ENCODE measurements at places on chromosomes 4 and X.

DNA sequence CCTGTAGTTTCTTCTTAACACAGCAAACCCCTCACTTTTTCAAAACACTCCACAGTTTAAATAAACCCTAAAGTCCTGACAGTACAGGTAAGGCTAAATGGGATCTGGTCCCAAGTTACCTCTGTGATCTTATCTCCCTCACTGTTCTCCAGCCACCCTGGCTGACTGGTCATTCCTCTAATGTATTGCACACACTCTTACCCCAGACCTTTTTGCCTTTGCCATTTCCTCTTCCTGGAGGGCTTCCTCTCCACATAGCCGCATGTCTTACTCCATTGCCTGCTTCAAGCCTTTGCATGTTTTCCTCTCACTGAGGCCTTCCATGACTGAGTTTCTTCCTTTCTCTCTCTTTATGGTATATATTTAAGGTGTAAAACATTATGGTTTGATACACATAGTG lies 19.5 kb upstream of the ANXA3 start:
- no peak for DNase-seq

- DNase-seq, result no peak
Observed at GRCh38 chrX:53695946-53696549, 9.5 kb upstream of the HUWE1 start.

GRCh38 chrX:135536877-135537276 lies 16.4 kb downstream of the INTS6L start:
- no peak for DNase-seq

- DNase-seq, result no peak
Observed at GRCh38 chr4:43348591-43348990, 456.1 kb downstream of the GRXCR1 start.

- no peak for DNase-seq
Observed at GRCh38 chr4:82715731-82716617, 82.6 kb downstream of the SCD5 start.

DNA sequence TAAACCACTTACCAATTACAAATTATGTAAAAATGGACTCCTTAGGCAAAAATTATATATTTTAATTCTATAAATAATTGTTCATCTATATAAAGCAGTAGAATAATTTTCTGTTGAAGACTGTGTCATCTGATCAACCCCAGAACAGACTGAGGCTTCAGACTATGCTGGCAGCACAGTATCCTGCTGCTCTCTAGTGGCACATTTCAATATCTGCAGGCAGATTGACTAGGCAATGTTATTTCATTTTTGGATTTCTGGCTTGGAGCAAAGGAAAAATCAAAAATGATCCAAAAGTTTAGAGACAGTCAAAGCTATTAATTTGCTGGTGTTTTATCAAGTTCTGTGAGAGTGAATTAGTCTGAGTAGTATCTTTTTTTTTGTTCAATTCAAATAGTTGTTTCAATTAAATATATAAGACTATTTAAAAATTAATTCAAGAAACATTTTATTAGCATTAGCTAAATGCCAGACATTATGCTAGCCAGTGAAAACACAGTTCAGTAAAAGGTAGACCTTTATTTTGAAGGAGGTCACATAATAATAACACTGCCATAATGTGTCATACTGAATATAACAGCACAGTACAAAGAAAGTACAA lies 21.3 kb upstream of the SULT1E1 start:
- no peak for DNase-seq

DNA sequence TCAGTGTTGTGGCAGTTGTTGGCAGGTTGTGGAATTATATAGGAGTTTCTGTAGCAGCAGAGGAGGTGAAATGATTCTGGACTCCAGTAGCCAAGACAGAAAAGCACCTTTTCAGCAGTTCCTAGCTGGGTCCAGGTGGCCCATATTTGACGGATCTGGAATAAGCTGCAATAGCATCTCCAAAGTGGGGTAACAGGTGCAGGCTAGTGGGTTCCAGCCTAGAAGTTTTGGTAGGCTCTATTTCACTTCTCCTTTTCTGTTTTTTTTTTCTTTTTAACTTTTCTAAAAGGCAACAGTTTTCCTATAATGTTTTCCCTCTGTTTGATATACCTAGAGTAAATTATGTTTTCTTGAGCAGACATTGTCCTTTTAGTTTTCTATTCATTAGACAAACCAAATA lies 392.5 kb downstream of the C4orf33 start:
- no peak for DNase-seq

GRCh38 chrX:153004780-153005179 lies 10.9 kb upstream of the PNMA5 start:
- DNase-seq, result no peak

DNA sequence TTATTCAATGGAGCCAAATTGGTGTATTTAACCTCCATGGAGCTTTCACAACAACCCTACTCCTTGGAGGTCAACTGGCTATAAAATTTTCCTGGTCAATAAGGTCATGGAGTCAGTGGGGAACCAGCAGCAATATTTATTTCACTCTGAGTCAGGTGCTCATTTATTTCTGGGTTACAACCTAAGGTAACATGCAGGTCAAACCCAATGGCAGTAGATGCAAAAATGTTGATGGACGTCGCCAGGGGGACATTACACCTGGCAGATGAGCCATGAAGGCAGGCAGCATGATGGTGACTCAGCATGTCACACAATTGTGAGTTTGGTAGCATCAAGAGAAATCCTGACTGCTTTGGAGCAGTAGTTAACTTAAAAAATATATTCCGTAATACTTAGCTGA lies 514.1 kb downstream of the IL15 start:
- no peak for DNase-seq

DNA sequence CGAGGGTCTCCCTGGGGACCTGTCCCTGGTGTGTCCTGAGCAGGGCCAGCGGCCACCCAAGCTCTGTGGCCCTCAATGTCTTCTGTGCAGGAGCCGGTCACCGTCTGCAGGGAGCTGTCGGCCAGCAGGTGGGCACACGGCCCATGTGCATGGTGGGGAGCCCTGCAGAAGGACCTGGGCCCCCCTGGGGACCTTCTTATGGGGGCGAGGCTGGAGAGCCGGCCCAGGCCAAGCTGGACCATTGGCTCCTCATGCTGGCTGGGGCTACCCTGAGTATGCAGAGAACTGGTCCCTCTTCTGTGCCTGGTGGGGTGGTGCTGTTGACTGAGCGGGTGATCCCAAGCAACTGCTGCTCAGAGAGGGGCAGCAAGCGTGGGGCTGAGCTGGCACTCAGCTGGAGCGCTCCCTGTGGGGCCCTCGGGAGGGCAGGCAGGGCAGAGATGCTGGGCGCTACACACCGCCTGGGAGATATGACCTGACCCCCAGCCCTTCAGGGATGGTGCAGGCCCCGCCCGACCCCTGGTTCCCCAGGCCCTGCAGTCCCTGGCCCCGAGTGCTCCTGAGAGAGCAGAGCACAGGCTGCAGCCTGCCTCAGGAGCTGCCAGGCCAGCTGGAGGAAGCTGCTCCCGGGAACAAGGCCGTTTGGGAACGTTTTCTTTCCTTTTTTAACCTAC lies 14.8 kb downstream of the NAT8L start:
- no peak for DNase-seq

- no peak for DNase-seq
Observed at GRCh38 chrX:151510203-151510602, 53.3 kb upstream of the PASD1 start.

DNA sequence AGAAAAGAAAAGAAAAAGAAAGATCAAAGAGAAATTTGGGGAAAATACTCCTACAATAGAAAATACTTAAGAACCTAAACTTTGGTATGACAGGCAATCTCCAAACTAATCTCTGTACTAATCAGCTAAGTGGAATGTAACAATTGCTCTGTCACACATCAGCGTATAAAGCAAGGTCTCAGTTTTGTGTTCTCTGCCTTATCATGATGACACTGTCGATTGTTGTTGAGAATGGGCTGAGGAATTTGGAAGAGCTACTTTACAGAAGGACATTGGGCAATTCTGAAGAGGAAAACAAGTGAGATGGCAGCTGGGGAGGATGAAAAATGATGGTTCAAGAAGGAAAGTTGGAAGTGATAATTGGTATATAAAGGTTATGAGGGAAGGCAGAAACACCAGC lies 486.0 kb upstream of the HTR2C start:
- no peak for DNase-seq

DNA sequence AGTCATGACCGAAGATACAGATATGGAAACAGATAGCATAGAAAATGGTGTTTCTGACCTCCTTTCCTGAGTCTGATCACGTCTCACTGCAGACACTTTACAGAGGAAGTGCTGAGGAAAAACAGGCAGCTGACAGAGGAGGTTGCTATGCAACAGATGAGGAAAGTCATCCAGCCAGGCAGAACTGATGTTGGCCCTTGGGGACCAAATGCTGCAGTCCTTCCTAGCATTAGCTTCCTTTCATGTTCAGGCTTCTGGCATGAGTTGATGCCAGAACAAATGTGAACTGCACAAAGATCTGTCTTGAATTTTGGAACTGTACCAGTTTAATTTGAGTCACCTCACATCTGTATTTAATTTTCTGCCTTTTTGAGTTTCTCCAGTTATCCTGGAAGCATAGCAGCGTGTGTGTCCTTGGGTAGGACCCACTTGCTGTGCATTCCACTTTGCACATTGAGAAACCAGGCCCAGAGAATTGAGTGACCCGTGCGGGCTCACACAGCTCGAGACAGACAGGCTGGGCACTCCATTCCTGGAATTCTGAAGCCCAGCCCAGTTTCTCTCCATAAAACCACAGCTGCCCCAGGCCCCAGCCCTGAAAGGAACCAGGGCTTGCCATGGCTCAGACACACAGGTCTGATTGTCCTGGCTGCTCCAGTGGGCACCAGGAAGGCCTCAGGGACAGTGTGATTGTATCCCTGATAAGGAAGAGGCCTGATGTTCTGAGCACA lies 1.4 kb upstream of the MAGED1 start:
- no peak for DNase-seq

DNA sequence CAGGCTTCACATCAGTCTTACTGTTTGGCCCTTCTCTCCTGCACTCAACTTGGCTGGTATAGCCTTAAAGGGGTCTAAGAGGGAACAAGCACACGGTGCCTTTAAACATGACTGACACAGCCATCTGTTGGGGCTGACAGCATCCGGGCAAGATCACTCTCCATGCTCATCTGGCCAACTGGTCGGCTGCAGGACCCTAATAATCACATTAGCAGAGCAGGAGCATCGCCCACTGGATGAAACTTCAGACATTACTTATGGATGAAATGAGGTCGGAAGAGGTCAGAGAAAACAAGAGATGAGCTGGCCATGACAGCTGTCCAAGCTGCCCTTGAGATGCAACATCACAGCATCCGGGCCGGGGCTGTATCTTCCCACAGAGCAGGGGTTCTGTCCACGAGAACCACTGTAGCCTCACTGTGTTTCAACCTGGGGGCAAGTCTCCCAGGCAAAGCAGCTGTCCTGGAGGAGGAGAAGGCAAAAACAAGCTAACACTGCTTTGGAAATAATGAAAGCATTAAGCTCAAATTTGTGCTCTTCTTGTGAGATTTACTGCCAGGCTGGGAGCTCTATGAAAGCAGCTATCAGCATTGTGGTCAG lies 94.4 kb upstream of the TTC29 start:
- DNase-seq, result no peak

DNA sequence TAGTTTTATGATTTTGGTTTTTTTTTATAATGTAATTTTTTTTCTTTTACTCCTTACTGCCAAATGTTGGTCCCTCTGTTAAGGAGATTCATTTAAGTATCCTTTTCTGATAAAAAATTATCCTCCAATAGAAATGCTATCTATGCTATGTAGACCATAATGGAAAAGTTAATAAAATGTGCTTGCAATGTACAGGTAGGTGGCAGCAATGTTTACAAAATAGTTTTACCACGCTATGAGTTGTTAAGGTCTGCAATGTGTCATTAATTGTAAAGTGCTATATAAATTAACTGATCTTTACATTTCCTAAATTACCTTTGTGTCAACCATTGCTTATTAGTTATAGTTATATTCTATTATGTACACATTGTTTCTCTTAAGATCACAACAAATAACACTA lies 3.8 kb upstream of the CENPC start:
- DNase-seq, result no peak

DNA sequence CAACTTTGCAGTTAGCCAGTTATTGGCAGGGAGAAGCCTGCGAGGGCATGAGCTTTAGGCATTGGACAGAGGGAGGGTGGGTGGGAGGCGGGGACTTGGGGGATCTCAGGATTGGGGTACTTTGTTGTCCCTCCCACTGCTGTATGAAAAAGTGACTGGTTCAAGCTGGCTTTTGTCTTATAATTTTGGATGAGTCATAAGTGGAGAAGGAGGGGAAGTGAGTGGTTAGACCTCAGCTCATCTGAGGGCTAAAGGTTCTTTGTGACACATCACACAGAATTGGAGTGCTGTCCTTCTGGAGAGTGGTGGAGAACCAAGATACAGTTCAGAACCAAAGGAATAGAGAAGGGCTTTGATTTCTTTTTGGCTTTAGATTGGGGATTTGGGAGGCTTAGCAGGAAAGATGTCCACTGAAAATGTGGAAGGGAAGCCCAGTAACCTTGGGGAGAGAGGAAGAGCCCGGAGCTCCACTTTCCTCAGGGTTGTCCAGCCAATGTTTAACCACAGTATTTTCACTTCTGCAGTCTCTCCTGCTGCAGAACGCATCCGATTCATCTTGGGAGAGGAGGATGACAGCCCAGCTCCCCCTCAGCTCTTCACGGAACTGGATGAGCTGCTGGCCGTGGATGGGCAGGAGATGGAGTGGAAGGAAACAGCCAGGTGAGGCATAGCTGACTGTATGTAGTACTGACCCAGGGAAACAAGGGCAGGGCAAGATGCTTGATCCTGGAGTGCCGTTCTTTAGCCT lies at the start of gene SLC4A4:
TSS of gene SLC4A4 (plus strand) at position 175 of the 748 bp plus-strand sequence.
- DNase-seq, result no peak

DNA sequence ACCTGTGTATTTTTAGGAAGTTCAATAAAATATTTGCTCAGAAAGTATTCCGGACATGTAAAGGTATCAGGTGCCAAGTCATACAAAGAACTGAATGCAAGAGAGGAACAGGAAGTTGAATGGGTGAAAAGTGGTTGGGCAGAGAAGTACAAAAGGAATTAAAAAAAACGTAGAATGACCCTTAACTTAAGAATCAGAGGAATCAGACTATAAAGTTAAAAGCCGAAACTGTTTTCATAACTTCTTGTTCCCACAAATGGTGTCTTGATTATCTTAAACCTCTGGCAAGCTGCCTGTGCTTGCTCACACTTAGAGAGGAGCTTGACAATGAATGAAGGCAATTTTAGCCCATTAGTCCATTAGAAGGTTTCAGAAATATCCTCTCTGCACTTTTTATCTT lies 81.6 kb upstream of the HHIP start:
- no peak for DNase-seq

DNA sequence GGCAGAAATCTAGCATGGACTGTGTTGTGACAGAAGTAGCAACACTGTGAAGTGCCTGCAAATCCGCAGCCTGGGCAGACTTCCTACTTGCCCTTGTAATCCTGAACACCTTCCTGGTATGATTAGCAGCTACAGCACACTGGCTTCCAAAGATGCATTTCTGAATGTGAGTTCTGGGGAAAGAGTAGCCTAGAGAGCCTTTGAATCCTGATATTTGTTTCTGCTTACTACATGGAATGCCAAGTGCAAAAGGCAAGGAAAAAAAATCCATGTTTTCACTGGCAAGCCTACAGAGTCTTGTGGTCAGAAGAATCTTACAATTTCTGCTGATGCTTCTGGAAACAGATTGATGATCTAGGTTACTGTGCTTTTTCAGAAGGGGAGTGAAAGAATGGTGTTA lies 223.7 kb downstream of the COL25A1 start:
- DNase-seq, result no peak

Measured in substantia nigra (tissue), 51 donors.